CD14-positive monocyte (primary cell): ENCODE measurements at places on chromosomes 2 and 18.

GRCh38 chr18:63421514-63421913, 762 bp downstream of the VPS4B start:
- DNase-seq: peak; percentile 22

DNA sequence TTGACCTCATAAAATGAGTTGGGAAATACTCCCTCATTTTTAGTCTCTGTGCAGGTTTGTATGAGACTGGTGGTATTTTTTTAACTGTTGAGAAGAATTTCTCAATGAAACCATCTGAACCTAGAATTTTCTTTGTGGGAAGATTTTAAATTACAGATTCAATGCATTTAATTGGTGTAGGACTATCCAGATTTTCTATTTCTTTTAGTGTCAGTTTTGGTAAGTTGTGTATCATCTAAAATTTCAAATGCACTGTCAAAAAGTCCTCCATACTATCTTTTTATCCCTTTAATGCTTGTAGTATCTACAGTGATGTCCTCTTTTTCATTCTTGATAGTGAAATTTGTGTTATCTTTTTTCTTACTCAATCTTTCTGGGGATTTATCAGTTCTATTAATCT, 1.8 kb upstream of the BOK start:
- DNase-seq: no peak

DNA sequence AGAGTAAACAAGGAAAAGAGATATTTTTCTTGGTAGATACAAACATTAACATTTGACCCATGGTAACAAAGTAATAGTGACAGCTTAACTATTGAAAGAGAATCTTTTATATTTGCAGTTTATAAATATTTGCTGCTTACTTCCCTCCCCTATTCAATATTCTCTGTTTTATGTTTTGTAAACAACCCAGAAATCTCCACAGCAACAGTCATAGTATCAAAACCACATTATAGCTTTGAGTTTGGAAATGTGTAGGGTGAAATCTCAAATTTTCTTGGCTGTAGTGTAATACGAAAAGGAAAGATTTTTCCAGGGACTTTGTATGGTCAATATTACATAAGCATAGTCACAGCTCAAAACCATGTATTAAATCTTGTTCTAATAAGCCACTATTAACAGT, 511.2 kb downstream of the METTL4 start:
- DNase-seq: no peak

GRCh38 chr2:170139276-170139967, 38.5 kb upstream of the MYO3B start:
- DNase-seq: no peak

GRCh38 chr2:43194121-43194869, 32.1 kb downstream of the ZFP36L2 start:
- no peak for DNase-seq

DNA sequence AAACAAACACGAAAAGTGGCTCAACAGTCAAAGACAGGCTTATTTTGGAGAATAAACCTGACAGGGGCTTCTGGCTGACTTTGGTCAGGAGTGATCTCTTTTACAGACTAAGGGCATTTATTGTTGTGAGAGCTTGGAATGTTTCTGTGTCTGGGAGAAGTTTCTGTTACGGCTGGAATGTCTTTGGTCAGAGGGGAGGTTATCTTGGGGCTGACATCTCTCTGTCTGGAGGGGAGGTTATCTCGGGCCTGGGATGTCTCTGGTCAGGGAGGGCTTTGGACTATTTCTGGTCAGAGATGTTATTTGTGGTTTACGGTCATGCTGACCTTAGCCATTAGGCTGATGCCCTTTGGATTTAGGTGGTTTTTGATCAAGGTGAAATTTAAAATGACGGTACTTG, 345.5 kb upstream of the FSIP2 start:
- no peak for DNase-seq

- DNase-seq: no peak
Observed at GRCh38 chr2:174205562-174205961, 42.8 kb downstream of the OLA1 start.

GRCh38 chr2:162694266-162694665, 144.3 kb downstream of the KCNH7 start:
- no peak for DNase-seq

- no peak for DNase-seq
Observed at GRCh38 chr2:230312638-230313037, 14.4 kb upstream of the SP140L start.

- peak; percentile 8 for DNase-seq
Observed at GRCh38 chr18:45874491-45875184, 49.2 kb downstream of the SIGLEC15 start.

- DNase-seq: peak; percentile 88
Observed at GRCh38 chr2:40384714-40385113, 67.2 kb downstream of the SLC8A1 start.

DNA sequence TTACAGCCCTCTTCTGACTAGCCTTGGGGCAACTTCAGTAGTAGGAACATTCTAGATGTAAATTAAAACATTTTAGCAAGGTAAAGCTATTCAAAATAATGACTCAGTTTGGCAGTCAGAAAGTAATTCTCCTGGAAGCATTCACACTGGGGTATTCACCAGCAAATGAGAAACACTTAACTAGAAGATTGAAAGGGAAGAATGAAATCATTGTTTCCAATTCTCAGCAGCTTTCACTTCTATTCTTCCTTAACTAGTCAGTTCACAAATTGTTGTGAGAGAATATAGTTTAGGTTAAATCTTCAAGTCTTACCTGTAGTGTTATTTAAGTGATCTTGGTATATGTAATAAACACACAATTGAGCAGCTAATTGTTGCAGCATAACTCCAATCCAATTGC, 1135.6 kb upstream of the FAM98A start:
- DNase-seq: no peak

DNA sequence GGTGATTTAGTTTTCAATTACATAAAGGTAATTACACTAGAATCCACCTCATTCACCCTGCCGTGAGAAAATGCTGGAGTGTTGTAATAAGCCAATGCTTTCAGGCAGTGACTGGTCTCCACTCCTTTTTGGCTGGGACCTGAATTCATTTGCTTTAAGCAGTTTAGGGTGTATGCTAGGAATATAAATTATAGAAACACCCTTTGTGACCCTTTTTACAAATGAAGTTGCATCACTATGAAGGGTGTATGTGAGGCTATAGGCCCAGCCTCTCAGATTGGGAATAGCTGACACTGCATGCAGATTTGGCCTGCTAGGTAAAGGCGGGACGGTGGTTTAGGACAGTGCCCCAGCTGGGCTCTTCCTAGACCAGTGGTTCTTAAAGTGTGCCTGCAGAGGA, 50.8 kb upstream of the NFE2L2 start:
- no peak for DNase-seq

DNA sequence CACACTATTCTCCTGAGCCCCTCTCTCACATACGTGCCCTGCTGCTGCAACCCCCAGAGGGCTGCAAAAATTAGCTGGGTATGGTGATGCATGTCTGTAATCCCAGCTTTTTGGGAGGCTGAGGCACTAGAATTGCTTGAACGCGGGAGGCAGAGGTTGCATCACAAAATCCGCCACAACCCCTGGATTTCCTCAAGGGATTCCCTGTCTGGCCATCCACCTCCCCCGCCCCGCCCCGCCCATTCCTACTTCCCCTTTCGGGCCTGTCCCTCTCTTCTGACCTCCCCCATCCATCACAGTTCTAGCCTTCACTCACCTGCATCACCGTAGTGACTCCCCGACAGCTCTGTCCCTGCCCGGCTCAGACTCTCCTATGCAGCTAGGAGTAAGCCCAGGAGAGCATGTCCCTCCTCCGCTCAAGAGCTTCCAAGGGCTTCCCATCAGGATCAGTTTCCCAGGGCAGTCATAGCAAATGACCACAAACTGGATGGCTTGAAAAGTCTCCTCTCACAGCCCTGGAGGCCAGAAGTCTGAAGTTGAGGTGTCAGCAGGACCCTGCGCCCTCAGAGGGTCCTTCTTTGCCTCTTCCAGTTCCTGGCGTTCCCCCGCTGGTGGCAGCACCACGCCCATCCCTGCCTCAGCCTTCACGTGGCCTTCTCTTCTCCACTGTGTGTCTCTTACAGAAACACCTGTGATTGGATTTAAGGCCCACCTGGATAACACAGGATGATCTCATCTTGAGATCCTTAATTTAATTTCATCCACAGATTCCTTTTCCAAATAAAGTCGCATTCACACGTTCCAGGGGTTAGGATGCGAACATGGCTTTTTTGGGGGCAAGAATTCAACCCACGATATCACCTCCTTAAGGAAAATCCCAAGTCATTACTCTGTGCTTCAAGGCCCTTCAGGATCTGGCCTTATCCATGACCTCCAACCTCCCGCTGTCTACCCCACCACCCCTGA, 58.5 kb downstream of the HS1BP3 start:
- peak; percentile 43 for DNase-seq

DNA sequence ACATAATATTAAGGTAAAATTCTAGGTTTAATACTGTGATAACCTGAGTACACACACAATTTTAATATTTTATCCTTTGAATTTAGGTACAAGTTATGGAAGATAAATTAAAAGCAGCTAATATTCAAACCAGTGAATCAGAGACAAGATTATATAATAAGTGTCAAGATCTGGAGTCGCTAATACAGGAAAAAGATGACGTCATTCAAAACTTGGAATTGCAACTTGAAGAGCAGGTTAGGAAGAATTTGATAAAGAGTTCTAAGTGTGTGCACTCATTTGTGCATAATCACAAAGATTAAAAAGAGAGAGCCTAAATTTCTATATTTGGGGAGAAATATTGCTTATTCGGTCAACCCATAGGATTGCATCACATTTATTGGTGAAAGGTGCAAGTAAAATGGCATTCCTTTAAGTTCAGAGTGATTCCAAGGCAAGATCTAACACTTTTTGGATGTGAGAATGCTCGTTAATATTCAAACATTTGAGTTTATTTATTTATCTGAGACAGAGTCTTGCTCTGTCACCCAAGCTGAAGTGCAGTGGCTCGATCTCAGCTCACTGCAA, 16.3 kb upstream of the C1GALT1C1L start:
- DNase-seq: no peak

DNA sequence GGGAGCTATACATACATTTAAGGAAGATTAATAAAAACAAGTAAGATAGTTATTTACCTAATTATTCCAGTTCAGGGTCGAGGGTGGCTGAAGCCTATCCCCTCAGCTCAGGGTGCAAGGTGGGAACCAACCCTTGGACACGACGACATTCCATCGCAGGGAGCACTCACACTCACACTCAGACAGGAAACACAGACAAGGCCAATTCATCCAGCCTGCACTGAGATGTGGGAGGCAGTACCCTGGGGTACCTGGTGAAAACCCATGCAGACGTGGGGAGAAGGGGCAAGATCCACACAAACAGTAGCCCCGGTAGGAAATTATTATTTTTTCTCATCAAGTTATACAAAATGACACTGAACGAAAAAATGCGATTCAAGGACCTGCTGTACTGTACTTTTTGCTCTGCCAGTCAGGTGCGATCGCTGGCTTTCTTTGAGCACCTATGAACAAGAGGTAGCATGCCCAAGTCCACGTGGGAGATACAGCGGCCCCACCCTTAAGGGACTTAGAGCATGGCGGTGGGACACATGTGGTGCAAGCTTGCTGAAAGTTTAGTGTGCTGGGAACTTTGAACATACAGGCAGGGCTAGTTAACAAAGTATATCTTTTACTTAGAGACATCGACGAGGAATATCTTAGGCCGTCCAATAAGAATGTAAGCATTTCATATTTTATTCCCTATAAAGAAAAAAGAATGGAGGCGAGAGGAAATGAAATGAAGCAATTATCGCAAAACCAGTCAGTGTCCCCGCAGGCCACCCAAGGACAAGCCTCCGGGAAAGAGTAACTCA, 624 bp downstream of the METTL8 start:
- DNase-seq: no peak

DNA sequence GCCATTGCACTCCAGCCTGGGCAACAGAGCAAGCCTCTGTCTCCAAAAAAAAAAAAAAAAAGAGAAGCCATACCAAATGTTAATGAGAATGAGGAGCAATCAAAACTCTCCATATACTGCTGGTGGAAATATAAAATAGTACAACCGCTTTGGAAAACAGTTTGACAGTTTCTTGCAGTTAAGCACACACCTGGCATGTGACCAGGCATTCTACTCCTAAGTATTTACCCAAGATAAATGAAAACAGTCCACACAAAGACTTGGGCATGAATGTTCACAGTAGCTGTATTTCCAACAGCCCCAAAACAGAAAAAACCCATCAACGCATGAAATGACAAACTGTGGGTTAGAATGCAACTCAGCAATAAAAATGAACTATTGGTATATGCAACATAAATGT, 76.0 kb upstream of the ST8SIA5 start:
- no peak for DNase-seq

DNA sequence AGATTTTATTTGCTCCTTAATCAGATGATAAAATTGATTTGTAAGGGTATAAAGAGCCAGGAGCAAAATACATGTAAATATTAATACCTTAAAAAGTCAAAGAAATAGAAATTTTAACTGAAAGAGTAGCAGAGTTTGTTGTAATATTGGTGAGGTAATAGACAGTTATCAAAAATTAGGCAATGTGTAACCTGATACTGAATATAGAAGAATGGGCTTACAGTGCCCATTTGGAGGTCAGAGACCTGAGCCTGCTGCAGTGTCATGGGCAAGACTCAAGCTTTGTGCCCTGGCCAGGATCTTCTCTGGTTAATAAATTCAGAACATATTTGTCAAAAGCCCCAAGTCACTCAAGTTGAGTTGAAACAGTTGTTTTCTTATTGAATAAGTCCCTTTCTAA, 29.7 kb upstream of the TMEM247 start:
- DNase-seq: no peak

DNA sequence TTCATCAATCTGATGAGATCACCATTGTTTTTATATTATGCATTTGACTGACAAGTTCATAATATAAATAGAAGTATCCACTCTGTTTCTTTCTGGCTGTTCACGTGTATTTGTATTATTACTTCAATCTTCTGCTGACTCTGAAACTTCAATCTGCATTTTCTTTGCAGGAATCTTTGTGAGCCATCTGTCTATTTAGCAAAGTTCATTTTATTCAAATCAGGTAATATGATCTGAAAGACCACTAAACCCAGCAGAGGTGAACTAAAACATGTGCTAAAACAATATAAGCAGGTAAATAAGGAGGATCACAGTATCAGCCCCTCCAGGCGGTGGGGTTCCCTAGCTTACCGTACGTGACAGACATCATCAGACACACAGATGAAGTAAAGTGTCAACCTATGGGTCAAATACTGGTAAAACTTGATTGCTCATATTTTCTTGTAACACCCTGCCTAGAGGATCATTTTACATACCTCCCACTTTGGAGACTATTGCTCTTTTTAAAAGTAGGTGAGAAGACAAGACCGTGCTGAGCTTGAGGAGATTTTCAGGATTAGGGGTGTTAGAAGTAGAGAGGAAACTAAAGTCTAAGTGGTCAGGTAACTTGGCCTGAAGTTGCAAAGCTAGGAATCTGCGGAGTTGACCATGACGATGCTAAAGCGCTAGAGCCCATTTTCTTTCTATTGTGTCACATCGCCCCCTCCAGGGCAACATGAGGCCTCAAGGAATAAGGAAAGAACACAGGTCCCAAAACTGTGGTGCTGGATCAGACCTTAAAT, 9.0 kb downstream of the DTNB start:
- peak; percentile 63 for DNase-seq

- DNase-seq: no peak
Observed at GRCh38 chr2:236956031-236956618, 129.6 kb upstream of the COPS8 start.

GRCh38 chr18:63617915-63618234, 26.2 kb downstream of the SERPINB4 start:
- no peak for DNase-seq
